ENCODE measurements at places on chromosomes 5 and 9.
A peak's percentile ranks its signal among the peaks of the same experiment; 100 is the strongest.

DNA sequence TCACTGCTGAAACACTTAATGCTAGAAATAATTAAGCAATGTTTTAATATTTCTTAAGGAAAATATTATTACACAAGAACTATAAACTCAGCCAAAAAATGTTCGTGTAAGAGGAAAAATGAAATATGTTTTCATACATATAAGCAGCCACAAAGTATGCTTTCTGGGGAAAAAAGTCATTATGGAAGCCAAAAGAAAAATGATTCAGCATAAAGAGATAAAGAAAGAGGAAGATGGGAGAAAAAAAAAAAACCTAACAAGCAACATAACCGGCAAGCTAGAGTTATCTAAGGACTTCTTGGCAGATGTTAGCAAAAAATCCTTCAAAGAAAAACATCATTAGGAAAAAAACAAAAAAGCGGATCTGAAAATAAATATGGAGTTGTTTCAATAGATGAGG, 179.1 kb downstream of the MUSK start:
- no peak for DNase-seq

GRCh38 chr9:88388886-88389605, 802 bp downstream of the SPIN1 start:
- peak; percentile 79 for DNase-seq

DNA sequence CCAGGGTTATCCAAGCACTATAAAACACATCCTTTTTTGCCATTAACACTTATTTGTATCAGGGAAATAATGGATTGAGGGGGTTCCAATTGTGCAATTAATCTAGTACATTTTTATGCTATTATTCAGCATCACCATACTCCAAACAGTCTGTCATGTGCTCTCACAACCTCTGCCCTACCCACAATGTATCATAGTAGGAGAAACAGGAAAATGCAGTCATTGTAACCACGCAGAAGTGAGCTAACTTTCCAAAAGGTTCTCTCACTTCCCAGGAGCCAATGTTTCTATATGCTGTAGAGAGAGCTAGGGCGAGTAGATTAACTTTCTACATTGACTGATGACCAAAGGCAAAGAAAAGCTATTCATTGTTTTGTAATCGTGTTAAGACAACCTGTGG, 29.8 kb downstream of the DAB2 start:
- no peak for DNase-seq

GRCh38 chr5:132301344-132302271, 7.4 kb downstream of the SLC22A4 start:
- DNase-seq: no peak

- no peak for DNase-seq
Measured at GRCh38 chr5:443239-444151, 519 bp downstream of the EXOC3 start.

DNA sequence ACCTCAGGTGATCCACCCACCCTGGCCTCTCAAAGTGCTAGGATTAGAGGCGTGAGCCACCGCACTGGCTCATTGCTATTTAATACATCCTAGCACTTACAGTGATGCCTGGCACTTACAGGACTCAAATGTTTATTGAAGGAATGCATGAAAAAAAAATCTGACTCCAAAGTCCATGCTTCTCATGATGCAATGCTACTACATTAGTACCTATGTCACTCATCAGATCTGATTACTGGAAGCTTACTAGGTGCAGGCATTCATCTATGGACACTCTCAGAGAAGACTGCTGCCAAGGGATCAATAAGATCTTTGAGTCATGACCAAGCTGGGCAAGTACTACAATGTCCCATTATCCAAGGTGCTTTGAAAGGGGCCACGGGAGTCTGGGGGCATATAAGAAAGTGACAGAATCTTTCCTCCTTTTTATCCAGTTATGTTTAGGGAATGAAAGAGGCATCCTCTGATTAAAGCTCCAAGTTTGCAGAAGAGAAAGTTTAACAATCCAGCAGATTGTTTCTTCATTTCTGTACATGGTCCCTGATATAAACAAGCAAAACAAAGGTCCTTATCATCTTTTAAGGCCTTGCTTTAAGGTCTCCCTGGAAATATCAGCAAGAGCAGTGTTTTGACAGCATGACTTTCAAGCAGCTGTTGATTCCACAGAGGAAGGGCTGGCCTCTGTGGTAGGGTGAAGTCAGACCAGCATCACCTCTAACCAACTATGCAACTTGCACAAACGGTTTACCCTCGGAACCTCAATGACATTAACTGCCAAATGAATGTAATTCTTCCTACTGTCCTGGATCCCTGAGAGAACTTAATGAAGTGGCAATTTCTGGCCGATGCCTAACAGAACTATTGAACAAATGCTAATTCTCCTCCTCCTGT, 35.9 kb downstream of the ARPC5L start:
- peak; percentile 4 for DNase-seq

DNA sequence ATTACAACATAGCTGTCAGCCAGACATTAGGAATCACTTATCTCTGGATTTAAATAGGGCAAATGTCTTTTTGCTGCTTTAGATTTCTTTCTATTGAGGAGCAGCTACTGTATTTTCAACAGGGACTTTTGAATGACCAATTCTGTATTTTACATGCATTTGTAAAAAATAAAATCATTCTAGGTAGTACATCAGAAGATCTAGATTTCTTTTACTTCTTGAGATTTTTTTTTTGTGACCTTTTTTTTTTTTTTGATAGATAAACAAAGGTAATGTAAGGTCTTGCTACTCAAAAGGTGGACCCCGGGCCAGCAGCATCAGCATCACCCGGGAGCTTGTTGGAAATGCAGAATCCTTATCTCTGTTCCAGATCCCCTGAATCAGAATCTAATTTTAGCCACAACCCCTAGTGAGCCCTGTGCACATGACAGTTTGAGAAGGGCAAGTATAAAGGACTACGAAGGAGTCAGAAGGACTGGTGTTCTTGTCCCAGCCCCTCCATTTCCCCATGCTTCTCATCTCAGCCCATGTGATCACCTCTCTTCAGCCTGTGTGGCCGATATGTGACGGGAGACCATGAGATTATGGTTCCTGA, 37.7 kb upstream of the CKMT2 start:
- no peak for DNase-seq

DNA sequence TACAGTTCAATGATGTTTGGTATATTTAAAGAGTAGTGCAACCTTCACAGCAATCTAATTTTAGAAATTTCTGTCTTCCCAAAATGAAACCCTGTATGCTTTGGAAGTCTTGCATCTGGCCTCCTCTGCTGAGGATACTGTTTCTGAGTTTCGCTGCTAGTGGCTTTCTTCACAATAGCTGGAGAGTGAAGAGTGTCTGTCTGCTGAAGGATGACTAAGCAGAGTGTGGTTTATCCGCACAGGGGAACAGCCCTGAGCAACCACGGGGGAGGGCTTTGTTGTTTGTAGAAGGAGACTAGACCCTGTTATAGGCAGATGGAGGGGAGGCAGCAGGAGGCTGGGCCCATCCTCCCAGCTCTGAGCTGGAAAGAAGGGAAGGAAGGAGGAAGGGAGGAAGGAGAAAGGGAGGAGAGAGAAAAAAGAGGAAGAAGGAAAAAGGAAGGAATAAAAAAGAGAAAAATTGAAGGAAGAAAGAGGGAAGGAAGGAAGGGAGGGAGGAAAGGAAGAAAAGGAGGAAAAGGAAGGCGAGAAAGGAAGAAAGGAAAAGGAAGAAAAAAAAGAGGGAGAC, 10.5 kb upstream of the IRX2 start:
- no peak for DNase-seq

DNA sequence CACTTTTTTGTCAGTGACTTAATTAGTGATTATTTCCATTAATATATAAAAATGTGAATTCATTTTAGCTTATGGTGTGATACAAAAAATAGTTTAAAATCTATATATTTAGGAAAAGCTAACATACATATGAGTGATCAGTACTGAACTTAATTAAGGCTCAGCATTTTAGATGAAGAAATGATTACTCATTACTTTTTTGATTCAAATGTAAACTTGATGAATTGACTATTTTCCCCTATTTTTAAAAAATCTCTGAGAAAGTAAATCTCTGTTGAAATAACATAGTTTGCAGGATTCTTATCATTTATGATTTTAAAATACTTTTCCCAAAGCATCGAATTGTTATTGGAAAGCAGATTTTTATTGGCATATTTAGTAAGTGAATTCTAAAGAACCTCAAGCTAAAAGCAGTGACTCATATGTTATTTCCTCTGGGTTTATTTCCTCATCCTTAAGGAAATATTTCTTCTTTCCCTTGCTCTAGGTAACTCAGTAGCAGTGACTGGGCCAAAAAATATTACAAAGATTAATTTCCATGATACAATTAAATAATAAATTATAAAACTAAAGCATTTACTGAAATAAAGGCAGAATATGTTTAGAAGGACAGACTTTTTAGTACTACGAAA, 290.6 kb downstream of the FER start:
- DNase-seq: no peak

DNA sequence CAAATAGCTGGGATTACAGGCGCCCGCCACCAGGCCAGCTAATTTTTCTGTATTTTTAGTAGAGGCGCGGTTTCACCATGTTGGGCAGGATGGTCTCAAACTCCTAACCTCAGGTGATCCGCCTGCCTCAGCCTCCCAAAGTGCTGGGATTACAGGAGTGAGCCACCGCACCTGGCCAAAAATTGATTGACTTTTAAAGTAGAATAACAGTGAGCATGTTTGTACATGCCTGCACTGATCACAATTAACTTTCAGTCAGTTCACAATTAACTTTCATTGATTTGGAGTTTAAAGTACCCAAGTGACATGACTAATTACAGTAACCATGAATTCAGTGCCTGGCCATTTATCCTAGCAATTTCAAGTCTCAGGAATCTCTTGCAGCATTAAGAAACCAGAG, 61.3 kb downstream of the ANKH start:
- no peak for DNase-seq

DNA sequence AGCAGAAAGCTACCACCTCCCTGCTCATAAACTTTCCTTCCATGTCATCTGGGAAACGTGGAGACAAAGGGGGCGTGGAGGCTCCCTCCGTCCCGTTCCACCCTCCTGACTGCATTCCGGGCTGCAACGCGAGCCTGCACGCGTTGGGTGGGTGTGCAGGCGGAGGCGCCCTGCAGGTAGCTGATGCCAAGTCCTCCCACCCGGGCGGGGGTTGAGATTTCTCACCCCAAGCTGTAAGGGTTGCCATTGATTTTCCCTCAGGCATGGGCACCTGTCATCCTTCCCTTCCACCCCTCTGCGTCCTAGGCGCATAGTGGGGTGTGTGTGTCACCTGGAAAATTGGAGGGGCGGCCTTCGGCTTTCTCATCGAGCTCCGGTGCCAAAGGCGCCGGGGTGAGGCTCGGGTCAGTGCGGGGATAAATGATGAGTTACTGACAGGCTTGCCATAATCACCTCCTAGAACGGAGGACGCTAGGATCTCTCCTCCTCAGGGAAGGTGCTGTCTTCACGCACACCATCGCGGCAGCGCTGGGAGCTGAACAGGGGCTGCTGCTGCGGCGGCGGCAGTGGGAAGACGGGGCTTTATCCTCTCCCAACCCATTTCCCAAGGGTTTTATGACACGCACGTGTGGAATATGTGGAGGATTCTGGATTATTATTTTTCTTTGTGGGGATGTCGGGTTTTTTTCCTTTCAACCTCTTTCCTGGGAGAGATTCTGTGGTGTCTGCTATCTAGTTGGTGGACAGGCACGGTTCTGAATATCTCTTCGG, 973 bp downstream of the PLPPR1 start:
- no peak for DNase-seq

GRCh38 chr5:163544041-163544440, 38.6 kb downstream of the MAT2B start:
- no peak for DNase-seq

GRCh38 chr9:126695701-126696400, 82.1 kb downstream of the LMX1B start:
- DNase-seq: no peak

GRCh38 chr9:13879981-13880380, 434.0 kb downstream of the NFIB start:
- DNase-seq: no peak

DNA sequence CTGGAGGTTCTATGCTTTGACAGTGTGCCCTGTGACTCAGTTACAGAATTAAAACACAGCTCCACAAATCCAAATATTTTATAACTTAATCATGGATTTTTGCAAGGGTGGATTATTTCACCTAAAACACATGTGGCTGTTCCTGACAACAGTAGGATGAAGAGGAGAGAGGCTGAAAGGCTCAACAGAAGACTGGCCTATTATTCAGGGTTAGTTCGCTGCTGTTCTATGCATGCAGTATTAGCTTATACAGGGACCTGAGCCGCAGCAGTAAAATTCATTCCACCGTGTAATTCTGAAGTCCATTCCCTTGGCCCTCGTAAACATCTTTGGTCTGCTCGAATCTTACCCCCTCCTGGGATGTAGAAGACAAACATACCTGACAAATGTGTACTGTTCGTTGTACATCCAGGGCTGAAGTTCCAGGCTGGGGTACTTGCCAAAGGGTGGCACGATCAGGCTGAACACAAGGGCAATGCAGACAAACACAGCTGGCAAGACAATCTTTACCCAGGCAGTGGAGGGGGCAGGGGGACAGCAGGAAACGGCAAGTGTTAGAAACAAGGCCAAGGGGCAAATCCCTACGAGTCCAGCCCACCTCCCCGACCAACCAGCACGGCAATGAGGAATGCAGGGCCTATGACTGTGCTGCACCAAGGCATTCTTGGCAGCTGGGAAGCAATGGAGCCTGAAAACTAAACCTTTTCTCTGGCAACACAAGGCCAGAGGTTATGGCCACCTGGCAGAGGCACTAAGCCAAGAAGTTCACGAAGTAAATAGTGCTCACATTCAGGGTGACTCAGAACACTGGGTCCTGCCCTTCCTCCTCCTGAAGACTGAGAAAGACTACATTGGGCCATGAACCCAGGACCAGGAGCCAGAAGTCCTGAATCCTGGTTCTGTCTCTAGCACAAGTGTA, 46.8 kb downstream of the NIPSNAP3B start:
- DNase-seq: no peak

- no peak for DNase-seq
Measured at GRCh38 chr5:124310453-124310852, 436.0 kb downstream of the ZNF608 start.

GRCh38 chr5:154164249-154164581, 26.3 kb upstream of the GALNT10 start:
- no peak for DNase-seq

DNA sequence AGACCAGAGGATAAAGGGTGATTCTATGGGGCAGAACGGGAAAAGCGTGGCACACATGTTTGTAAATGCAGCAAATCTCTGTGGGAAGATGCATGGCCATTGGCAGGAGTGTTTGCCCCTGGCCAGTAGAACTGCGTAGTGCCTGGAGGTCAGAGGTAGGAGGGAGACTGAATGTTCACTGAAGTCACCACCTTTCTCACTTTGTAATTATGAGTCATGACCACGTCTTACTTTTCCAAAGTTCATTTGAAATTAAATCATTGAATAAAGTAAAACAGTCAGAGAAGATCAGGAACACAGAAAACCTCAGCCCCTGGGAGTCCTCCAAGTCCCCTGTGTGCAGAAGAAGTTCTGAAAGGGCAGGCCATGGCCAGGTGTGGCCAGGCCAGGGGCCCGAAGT, 4.6 kb downstream of the PTGES start:
- DNase-seq: no peak
